HuH-7.5 (cell line): ENCODE measurements at places on chromosomes 2 and 18.

DNA sequence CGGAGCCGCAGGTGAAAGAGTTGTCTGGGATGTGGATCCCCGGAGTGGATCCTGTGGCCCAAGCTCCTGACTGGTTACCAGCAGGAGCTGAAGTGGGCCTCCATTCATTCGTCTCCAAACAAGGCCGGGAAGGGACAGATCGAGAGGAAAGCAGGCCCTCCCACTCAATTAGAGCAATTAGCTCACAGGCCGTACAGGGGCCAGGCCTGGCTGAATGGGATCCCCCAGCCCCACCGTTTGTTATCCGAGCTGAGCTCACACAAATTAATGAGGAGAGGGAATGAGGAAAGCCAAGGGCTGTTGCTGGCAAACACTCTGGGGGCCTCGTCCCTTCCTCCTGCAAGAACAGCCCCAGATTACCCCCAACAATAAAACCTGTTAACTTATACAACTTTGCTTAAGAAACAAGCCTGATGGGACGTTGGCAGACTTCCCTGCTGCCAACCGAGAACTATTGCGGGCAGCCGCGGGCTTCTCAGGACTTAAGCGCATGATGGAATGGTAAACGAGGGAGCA lies 338.0 kb downstream of the BCL11A start:
- no peak for DNase-seq

DNA sequence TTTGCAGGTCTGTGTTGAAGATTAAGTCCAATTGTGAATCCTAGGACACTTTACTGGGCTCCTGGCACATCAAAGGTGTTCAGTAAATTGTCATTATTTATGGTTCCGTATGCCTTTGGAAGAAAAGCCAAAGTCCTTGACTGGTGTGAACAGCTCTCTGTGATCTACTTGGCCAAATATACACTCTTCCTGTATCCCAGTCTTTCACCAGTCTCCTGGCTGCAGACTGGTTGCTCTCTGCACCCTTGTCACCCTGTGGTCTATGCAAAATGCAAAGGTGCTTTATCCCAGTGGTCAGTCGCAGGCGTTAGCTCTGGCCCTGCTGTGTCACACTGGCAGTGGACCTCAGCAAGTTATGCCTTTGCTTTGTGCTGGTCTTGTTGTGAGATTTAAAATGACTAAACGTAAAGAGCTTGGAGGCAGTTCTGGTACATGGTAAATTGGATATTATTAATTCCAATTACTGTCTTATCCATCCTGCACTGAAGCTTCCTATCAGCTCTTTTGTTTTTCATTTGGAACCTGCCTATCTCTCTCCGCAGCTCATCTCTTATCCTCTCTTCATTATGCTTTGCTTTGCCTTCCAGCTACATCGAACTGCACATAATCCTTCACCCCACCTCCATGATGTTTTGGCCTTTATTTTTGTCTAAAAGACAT lies 83.1 kb downstream of the MYO1B start:
- no peak for DNase-seq

DNA sequence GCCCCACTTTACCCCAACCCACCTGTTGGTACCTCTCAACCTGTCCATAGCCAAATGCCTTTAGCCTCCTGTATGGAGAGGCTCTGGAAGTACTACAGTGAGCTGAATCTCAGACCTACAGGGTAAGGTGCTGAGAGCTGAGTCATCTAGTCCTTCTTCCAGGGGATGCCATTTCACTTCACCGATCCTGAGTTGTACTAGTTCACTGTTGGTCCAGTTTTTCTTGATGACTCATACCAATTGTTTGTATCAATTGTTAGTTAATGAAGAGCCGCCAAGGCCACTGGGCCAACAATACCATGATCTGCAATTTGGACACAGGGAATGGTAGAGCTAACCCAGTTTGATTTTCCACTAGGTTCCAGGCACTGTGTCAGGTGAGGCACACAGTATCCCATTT lies 257.0 kb downstream of the CLIP4 start:
- no peak for DNase-seq

DNA sequence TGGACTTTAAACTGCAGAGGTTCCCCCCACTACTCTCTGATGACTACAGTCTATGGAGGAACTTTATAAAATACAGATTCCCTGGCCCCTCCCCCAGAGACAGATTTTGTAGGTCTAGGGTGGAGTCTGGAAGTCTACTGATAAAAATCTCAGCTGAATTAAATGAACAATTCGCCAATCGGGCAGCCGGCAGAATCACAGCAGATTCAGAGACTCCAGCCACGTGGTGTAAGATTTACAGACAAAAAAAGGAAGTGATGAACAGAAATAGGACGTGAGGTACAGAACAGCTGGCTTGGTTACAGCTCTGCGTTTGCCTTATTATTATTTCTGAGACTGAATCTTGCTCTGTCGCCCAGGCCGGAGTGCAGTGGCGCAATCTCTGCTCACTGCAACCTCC lies 21.4 kb upstream of the MTA3 start:
- DNase-seq, result no peak

- DNase-seq, result no peak
These were observed 256.0 kb downstream of the AFF3 start for GRCh38 chr2:99886418-99886817.

DNA sequence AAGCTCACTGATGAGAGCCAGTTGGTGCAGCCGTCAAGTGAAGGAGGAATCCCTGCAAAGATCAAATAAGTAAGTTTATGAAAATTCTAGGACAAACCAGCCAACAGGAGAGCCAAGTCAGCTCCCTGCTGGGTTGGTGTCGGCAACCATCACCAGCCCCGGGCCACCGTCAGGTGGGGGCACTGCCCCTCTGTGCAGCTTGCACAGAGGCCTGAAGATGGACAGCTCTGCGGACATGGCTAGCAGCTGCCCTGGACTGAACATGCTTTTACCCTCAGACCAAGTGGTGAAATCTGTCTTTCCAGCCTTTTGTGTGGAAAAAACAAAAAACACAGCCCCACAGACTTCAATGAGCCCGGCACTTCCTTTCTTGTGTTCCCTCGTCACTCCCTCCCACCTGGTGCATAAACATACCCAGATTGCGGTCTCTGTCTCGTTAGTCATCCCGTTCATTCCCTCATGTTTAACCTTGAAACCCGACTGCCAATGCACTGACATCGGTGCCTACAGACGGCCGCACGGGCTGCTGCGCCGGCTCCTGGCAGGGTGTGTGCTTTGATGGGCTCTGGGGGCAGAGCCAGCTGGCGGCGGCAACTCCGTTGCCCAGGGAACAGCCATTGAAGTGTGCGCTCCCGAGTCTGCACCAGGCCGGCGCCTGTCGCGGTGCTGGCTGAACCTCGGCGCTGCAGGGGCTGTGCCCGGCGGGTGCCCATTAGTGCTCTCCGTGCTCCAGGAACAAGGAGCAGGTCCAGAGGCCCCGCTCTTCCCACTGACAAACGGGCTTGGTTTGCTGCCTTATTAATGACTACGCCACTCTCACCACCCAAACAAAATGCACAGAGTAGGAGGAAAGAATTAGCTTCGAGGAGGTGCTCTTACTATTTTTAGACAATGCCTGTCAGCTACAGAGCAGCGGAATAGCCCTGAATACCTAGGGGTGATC lies 95.3 kb downstream of the EIPR1 start:
- DNase-seq, result no peak

GRCh38 chr2:200812122-200813022 lies 662 bp downstream of the BZW1 start:
- DNase-seq, result peak; percentile 73

- DNase-seq, result no peak
These were observed 98.2 kb downstream of the BABAM2 start for GRCh38 chr2:27988718-27989117.

- no peak for DNase-seq
These were observed 283.6 kb downstream of the CYP26B1 start for GRCh38 chr2:71864085-71864484.

GRCh38 chr2:10414591-10414990 lies 33.5 kb downstream of the ODC1 start:
- DNase-seq, result no peak
